ENCODE measurements at places on chromosomes 6 and 20.

DNA sequence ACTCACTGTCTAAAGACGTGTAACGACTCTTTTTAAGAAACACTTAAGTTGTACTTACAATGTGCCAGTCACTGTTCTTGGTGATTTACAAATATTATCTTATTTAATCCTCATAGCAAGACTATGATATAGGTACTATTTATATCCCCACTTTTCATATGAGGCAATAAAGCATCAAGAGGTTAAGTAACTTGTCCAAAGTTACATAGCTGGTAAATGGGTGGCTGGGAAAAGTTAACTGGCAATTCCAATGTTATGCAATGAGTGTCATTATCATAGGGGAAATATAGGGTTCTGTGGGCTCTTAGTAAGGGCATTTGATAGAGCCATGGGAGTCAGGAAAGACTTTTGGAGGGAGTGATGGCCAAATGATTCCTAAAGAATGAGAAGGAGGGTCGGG is 21.4 kb upstream of the RIPOR2 start:
- DNase-seq, result no peak

- DNase-seq, result no peak
These were observed 4.9 kb upstream of the PDYN start for GRCh38 chr20:1998715-1999114.

GRCh38 chr20:8255945-8256632 is 124.0 kb downstream of the PLCB1 start:
- no peak for DNase-seq

GRCh38 chr20:40680161-40680959 is 8.7 kb downstream of the MAFB start:
- DNase-seq, result no peak

- no peak for DNase-seq
These were observed 169.2 kb downstream of the OR2B2 start for GRCh38 chr6:27742833-27743573.

DNA sequence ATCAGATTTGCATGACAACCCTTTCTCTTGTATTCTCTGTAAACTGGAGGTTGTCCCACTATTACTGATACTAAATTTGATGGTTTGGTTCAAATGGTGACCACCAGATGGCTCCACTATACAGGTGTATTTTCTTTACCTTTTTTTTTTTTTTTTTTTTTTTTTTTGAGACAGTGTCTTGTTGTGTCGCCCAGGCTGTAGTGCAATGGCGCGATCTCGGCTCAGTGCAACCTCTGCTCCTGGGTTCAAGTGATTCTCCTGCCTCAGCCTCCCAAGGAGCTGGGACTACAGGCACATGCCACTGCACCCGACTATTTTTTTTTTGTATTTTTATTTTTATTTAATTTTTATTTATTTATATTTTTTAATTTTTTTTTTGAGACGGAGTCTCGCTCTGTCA is 6.6 kb upstream of the WTAP start:
- DNase-seq, result peak; percentile 80

DNA sequence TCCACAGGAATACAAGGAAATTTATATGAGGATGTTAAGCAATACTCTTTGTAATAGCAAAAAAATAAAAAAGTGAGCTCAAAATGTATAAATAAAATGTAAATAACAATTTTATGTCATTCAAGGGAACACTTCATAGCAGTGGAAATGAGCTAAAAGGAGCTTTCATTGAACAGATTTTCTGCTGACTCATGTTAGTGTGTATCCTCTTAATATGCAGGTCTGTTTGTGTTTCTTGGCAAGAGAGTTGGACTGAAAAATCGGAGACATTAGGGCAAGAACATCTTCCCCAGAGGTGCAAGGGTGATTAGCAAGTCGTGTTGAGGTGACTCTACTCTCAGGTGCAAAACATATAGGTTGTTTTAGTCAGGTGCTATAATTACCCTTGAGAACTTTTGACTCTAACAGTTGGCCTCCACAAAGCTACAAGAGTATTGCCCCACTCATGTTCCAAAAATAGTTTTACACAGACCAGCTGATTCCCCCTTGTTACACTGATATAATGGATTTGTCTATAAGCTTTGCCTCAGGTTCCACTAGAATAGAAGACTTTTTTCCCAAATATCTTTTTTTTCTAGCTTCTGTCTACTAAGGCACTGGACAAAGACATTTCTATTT is 702.9 kb downstream of the TENT5A start:
- no peak for DNase-seq

GRCh38 chr6:148069256-148069655 is 273.4 kb upstream of the SASH1 start:
- DNase-seq, result no peak

GRCh38 chr6:136228814-136229213 is 21.3 kb downstream of the MTFR2 start:
- DNase-seq, result no peak

DNA sequence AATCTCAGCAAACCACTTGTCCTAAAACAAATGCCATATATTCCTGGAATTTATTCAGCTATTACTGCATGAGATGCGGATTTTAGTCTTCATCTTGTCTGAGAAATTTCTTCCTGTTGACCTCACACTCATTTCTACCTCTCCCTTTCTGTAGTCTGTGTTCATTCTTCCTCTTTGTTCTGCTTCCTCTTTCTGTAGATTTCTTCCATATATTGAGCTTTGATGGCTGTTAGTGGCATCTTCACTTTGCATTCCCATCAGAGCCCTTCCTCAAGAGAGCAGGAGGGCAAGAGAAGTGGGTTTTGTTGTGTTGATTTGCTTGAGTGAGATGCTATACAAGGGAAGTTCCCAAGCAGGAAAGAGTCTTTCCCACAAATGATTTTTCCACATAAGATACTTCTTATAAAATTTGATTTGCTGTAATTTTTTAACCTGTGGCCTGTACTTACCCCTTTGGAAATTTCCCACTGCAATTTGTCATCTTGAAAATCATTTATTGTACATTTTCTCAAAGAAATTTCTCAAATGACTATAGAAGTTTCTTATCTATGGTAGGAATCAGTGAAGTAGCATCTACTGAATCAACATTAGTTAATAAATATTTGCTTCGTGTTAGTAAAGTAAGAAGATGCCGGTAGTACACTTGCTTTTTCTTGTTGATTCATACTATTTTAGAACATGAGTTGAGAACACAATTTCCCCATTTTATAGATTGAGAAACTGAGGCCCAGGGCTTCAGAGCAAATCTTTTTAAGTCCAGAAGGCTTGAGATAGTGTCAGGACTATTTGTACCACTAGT is 43.8 kb downstream of the MAP3K4 start:
- DNase-seq, result no peak

GRCh38 chr6:104601131-104601651 is 258.5 kb downstream of the HACE1 start:
- no peak for DNase-seq

- no peak for DNase-seq
These were observed 135.4 kb downstream of the OPN5 start for GRCh38 chr6:47917202-47917601.

- peak; percentile 60 for DNase-seq
These were observed 931 bp upstream of the UCKL1 start for GRCh38 chr20:63957004-63957689.

GRCh38 chr6:26234421-26235301 is 130.3 kb upstream of the BTN3A2 start:
- DNase-seq, result peak; percentile 91

GRCh38 chr6:32086661-32087573 is 22.2 kb downstream of the TNXB start:
- DNase-seq, result no peak

GRCh38 chr6:75077701-75078100 is 128.2 kb downstream of the COL12A1 start:
- DNase-seq, result no peak

DNA sequence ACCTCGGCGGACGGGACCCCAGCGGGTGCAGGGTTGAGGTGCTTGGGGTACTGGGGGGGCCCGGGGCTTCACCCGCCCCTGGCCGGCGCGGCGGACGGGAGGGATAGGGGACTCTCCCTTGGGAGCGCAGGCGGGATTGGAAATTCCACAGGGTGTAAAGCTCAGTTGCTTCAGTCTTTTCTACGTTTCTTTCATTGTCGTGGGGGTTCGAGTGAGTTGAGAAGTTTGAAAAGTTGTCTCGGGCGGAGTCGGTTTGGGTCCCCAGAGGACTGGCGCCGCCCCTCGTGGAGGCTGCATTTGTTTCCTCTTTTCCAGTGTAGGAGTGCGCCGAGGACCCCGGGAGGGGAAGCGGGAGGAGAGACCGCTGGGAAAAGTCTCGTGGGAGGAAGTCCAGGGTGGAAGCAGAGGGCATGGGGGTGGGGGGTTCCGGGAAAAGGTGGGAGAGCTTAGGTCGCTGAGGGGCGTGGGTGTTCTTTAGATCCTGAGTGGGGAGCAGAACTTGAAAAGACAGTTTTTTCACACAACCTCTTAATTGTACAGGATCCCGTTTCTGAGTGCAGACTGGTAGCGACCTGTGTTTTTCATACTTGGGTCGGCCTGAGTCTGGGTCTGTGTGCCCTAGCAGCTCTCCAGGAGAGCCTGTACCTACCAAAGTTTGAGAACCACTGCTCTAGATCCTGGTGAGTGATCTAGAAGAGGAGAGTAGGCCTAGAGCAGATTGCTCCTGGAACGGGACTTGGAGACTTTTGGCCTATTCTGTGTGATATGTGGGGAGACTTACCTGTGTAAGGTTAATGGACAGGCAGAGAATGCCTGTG is 495 bp downstream of the FAM83B start:
- no peak for DNase-seq

Data from CD4-positive, alpha-beta T cell treated with Interleukin-21 for 1 hour (primary cell).